Muscle of leg (tissue), 16 donors: ENCODE measurements at places on chromosomes 12 and 14.

DNA sequence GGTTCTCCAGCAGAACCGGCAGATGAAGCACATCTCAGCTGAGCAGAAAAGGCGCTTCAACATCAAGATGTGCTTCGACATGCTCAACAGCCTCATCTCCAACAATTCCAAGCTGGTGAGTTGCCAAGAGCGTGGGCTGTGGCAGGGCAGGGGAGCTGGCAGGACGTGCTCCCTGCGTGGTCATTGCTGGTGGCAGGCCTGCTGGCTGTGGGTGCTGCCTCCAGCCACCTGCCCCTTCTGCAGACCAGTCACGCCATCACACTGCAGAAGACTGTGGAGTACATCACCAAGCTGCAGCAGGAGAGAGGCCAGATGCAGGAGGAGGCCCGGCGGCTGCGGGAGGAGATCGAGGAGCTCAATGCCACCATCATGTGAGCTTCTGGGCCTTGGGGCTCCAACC lies 35.8 kb downstream of the IL31 start:
- DNase-seq: no peak

DNA sequence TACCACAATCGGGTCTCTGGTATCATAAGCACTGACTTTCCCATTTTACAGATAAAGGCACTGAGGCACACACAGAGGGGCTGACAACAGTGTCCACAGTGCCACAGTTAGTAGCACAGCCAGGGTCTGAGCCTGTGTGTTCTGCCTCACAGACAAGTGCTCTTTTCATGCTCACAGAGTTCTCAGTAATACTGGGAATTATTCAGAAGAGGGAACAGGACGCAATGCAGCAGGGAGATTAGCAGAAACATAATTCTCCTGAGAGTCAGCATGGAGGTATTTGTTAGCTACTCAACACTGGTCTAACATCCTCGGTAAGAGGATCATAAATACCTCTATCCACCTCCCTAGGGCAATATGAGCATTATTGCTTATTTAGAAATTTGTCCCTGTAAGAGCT lies 219.3 kb upstream of the EEA1 start:
- no peak for DNase-seq

DNA sequence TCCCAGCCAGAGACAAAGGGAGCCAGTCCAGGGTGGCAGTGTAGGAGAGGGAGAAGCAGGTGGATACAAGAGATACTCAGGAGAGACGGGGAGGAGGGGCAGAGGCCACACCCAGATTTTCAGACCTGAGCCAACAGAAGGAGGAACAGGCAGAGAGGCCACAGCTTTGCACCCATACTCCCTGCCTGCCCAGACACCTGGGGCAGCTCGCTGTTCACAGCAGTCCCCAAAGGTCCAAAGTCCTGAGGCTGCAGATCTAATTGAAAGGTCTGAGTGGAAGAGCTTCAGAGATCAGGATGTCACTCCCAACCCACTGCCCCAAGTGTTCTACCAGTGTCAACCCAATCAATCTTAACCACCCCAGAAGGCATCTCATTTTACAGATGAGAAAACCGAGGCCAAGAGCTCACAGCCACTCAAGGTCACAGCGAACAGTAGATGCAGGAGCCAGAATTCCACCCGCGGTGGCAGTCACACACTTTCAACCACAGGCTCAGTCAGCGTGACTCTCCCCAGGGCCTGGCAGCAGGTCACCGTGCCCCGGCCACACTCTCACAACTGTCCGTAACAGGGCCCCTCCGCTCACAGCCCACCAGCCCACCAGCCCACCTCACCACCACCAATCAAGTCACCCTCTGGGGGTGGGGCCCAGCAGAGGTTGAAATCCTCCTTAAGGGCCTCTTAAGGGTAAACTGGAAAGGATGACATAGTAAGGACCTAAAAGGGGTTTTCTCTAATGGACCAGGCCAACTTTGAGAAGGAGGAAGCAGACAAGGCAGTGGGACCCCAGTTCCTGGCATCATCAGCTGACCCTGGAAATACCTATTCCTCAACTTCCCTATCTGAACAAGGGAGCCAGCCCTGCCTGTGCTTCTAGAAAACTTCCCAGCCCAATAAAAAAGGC lies 33.3 kb downstream of the ACTN1 start:
- no peak for DNase-seq

- DNase-seq: peak; percentile 63
These were observed 16.9 kb upstream of the PDE3A start for GRCh38 chr12:20351406-20351805.

DNA sequence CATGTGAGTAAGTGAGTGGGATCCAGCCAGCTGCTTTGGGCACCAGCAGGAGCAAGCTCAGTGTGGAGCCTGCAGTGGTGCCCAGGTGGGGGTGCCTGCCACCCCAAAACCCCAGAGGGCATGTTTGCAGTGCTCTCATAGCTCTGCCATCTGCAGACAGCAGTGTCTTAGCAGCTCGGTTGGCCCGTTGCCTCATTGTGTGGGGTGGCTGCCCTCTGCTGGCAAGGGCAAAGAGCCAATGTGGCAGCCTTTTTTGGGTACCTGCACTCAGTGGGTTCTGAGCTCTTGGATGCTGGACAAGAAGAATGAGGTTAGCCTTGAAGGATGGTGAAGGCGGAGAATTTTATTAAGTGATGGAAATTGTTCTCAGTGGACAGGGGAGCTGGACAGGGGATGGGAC lies 52.3 kb downstream of the NEUROD4 start:
- DNase-seq: peak; percentile 15

GRCh38 chr12:76813265-76813664 lies 49.4 kb downstream of the ZDHHC17 start:
- DNase-seq: no peak

GRCh38 chr14:39974036-39974435 lies 541.8 kb upstream of the FBXO33 start:
- no peak for DNase-seq

DNA sequence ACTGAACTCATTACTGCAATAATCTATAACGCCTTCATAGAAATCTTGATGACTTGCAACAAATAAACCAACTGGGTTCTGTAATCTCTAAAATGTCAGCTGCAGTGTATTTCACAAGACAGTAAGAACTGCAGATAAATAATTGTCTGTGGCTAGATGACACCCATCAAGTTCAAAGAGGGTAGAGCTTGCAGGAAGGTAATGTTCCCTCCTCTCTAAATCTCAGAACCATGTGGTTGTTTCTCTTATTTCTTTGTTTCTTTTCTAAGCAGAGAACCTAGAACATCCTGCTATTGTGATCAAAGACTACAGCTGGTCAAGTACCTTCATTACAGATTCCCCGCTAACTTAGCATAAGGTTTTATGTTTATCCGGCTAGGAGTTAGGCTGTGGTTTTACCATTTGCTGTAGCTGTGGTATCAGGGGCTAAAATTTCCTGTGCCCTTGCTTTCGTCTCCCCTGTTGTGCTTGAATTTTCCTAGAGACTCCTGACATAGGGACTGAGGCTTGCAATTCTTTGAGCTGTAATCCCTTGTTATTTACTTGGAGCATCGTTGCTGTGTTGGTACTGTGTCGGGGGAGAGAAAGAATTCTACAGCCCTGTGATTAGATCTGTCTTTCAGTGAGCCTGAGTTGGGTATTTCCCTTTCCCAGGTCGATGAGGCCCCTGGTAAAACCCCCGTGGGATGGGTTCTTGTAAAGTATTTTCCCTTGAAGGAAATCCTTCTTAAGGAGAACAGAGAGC lies 253.1 kb upstream of the BTG1 start:
- no peak for DNase-seq

- DNase-seq: no peak
These were observed 38.6 kb downstream of the CCDC85C start for GRCh38 chr14:99565383-99565782.

DNA sequence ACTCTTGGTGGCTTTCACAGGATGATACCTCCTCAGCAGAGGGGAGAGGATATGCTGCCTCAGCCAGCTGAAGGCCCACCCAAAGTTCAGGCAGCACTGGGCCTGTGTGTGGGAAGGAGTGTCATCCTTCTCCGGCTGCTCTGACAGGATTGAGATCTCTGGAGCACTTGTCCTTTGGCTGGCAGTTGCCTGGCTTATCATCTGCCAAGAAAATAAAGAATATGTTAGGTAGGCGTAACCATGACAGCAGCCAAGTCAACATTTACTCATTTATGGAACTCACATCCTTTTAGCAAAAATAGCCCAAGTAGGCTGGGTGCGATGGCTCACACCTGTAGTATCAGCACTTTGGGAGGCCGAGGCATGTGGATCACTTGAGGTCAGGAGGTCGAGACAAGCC lies 68.5 kb downstream of the PPFIBP1 start:
- DNase-seq: peak; percentile 89

DNA sequence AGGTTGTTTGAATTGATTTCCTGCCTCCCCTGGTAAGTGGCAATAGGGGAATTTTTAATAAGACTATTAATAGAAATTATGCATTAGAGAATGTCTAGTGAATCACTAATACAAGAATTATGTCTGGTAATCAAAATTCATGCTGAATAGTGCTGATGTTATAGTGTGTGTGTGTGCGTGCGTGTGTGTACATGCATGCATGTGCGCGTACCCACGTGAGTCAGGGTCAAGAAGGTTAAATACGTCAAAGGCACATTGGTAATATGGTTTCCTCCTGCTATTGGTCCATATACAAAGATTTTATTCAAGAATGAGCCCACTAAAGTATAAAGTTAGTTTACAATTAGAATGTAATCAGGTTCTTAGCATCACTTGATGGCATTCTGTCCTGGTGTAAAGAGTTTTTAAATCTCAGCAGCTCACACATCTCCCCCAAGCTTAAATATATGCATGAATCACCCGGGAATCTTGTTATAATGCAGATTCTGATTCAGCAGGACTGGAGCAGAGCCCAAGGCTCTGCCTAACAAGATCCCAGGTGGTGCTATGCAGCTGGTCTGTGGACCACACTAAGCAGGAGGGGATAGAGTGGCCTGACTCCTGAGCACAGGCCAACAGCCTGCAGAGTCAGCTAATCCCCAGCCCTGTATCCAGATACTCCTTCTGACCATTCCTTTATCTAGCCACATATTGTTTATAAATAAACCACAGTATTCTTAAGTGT lies 43.9 kb downstream of the TTC9 start:
- DNase-seq: peak; percentile 26

DNA sequence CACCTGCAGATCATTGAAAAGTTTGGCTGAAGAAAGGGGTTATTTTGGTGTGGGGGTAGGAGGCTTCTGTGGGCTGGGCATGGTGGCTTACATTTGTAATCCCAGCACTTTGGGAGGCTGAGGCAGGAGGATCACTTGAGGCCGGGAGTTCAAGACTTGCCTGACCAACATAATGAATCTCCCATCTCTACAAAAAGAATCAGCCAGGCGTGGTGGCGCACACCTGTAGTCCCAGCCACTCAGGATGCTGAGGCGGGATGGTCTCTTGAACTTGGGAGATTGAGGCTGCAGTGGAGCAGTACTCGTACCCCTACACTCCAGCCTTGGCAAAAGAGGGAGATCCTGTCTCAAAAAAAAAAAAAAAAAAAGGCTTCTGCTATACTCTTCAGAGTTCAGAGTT lies 7.0 kb downstream of the DDIT3 start:
- DNase-seq: no peak

DNA sequence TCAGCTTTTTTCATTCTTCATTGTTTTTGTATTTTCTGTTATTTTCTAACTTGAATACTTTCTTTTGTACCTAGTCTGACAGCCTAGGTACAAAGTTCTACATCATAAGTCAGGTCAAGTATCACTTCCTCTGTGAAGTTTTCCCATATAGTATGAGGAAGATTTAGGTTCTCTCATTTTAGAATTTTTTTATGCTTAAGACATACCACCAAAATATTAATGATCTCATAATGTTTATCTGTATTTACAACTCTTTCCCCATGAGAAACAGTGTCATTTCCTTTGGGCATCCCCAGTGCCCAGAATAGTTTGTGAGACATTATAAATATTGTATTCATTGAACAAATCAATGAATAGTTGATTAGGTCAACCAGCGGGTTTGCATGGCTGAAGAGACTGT lies 3.1 kb upstream of the ATF7IP start:
- DNase-seq: no peak

- DNase-seq: no peak
These were observed 31.5 kb downstream of the SCN8A start for GRCh38 chr12:51622564-51622963.

DNA sequence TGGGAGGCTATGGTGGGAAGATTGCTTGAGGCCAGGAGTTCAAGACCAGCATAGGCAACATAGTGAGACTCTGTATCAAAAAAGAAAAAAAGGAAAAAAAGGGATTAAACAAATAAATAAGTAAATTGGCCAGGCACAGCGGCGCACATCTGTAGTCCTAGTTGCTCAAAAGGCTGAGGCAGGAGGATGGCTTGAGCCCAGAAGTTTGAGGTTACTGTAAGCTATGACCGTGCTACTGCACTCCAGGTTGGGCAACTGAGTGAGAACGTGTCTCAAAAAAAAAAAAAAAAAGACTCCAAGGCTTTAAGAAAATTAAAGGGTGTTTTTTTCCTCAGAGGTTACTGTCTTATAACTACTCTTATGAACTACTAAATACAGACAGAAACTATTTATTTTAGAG lies 11.7 kb downstream of the BEST3 start:
- DNase-seq: no peak

- DNase-seq: no peak
These were observed 4.8 kb downstream of the ITGA7 start for GRCh38 chr12:55702861-55703260.
